T-helper 2 cell (primary cell): ENCODE measurements at places on chromosomes 13 and 19.

GRCh38 chr19:45717983-45718650, 12.6 kb downstream of the FBXO46 start:
- DNase-seq: no peak

GRCh38 chr13:44075113-44075512, 195.4 kb downstream of the LACC1 start:
- DNase-seq: no peak

DNA sequence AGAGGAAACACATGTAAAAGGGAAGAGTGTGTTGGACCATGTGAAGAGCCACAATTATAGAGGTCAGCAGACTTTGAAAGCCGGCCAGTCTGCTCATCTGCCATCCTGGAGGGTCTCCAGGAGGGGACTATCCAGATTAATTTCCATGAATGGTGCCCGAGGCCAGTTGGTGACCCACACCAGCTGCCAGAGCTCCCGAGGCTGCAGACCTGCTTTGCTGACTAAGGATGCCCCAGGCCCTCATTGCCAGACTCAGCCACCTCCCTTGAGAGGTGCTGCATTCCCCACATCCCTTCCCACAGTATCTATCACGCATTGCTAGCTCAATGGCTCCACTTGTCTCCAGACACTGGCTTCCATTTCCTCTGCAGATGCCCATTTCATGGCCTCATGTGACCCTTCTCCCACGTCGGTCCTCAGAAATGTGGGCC, 110.3 kb downstream of the NALCN start:
- DNase-seq: no peak

GRCh38 chr19:55179606-55180484, at the start of gene SYT5:
Gene SYT5 (minus strand): TSS chr19:55180289. CDS start chr19:55179041, 1,248 bp downstream.
- peak; percentile 54 for DNase-seq

DNA sequence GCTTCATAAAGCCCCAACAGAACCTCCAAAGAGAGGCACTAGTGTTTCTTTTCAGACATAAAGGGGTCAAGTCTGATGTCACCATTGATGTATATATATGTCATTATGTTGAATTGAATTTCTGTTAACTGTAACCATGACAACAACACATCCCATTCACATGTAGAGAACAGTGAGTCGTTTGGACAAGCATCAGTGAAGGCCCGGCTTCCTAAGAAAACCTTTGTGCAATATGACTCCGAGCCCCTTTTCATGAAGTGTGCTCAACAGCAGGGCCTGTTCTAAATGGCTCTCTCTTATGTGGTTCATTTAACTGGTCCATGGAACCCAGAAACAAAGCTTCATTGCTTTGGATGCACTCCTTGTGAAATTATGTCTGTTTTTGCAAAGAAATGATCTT, 67.2 kb upstream of the UBL3 start:
- DNase-seq: no peak

DNA sequence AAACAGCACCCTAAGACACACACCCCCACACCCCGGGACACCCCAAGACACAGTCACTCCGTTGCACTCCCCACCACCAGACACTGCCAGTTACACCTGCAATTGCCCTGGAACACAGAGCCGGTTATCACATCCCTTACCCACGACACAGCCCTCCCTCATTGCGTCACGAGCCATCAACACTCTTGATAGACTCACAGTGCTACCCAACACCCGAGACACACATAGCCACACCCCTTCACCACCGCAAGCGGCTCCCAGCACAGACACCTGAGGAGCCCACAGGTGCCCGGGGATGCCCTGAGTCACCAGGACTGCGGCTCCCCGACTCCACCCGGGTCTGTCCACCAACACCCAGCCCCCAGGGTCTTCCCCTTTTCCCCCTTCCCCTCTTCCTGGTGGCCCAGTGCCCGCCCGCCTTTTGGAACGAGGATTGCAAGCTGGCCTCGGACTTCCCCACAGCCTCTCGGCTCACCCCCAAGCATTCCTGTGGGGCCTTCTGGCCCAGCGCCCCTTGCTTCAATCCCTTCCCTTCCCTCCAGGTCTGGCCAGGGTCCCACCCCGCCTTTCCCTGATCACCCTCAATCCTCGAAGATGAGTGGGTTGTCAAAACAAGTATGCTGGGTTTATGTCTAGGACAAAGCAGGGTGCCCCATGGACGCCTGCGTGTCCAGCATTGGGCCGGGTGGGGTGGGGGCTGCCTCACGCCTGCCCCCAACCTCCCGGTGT, 1.7 kb upstream of the PTGER1 start:
- no peak for DNase-seq

DNA sequence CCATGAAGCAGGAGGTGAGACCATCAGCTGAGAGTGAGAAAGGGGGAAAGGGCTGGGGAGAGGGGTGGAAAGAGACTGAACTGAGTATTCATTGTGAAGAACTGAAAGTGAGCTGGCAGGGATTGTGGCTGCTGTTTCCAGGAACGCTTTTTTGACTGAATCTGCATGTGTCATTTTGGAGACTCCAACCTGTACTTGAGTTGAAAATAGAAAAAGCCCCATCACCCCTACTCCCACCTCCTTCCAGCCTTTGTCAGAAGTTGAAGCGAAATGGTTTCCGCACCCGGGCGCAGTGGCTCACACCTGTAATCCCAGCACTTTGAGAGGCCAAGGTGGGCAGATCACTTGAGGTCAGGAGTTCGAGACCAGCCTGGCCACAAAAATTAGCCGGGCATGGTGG, 128.0 kb upstream of the GPR12 start:
- DNase-seq: no peak

DNA sequence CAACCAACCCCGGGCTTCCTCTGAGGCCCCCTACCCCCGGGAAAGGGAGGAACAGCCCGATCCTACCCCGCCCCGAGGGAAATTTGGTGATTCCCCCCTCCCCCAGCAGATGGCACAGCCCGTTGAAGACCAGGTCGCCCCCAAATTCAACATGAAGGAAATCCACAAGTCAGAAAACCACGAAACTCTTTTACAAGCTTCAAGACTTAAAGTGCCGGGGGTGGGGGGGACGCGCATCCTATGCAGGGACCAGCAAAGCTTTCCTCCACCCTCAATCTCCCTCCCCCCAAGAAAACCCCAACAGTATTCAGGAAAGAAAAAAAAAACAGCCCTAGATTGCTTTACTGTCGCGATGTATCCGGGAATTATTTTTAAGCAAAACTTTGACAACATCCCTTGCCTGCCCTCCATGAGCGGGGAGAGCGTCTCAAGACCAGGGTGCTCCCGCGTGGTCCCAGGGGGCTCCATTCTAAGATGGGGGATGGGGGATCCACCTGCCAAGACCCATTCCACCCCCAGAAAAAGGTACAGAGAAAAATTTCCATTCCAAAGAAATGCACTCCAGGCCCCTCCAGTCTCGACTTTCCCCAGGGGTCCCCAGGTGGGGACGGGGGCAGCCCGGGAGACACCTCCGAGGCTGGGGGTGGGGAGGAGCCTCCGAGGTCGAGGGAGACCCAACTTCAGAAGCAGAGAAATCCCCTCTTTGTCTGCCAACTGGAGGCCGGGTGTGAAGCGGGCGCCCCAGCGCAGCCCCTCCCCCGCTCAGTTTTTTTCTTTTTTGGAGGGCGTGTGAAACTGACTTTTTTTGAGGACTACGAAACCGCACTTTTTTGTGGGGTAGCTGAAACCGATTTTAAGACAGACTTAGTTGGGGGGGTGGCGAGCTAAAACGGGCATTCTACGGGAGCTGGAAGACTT, 1.5 kb downstream of the TCF3 start:
- DNase-seq: peak; percentile 32

DNA sequence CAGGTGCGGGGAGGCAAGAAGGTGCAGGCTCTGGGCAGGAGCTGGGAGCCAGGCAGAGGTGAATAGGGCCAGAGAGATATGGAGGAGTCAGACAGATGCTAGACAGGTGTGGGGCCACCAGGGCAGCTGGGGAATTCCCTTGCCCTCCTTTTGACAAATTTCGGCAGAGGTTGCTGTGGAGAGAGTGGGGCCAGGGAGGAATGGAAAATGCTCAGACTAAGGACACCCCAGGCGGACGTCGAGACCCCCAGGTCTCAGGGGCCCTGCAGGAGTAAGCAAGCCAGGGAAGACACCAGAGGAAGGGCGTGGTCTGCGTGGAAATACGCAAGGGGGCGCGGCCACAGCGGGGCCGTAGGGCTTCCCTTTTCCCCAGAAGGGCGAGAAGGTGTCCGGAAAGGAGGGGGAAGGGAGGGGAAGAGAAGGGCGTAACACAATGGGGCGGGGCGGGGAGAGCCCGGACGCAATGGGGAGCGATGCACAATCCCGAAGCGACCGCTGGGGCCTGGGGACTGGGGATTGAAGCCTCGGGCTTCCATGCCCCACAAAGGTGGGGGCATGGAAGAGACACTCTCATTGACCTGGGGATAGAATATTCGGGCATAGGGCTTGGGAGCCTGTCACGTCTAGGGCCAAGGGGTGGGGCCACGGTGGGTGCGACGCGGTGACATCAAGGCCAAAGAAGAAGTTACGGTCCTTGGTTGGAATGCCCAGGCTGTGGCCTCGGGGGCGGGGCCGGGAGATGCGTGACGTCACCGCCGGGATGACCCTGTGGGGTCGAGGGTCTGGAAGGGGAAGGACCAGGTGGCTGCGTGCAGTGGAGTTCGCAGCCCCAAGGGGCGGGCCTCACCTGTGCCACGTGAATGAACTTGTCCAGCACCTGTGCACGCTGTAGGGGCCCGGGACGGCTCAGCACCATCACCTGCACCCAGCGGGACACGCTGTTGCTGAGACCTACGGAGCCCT, 8.2 kb downstream of the RASGRP4 start:
- peak; percentile 37 for DNase-seq

DNA sequence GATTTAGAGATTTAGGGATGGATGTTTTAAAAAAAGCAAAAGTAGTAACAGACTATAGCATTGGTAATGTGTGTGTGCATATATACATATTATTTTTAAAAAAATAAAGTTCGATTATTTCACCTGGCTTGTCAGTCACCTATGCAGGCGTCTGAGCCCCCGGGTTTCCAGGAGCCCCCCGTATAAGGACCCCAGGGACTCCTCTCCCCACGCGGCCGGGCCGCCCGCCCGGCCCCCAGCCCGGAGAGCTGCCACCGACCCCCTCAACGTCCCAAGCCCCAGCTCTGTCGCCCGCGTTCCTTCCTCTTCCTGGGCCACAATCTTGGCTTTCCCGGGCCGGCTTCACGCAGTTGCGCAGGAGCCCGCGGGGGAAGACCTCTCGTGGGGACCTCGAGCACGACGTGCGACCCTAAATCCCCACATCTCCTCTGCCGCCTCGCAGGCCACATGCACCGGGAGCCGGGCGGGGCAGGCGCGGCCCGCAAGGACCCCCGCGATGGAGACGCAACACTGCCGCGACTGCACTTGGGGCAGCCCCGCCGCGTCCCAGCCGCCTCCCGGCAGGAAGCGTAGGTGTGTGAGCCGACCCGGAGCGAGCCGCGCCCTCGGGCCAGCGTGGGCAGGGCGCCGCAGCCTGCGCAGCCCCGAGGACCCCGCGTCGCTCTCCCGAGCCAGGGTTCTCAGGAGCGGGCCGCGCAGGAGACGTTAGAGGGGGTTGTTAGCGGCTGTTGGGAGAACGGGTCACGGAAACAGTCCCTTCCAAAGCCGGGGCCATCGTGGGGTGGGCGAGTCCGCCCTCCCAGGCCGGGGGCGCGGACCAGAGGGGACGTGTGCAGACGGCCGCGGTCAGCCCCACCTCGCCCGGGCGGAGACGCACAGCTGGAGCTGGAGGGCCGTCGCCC, 840 bp upstream of the CCNA1 start:
- DNase-seq: no peak

DNA sequence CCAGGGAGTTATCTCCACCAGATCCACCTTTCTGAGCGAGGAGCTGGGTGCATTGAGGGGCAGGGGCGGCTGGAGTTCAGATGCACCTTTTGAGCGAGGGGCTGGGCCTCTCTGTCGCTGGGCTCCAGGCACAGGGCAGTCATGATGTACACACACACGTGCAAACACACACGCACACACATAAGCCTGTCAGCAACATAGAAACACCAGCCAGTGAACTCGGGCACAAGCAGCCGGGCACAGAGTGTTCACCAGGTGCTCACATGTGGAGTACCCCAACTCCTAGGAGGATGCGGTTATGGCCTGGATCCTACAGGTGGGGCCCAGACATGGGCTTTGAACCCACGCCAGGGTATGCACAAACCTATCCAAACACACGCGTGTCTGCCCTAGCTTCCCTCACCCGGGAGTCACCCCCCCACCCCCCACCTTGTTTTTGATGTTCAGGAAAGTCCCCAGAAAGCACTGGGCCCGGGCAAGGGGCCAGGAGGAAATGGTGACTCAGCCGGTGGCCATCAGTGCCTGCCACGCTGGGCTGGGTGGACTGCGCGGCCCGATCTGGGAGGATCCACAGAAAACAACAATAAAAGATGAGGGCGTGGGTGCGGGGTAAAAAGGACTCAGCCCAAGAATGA, 13.3 kb downstream of the ARRDC2 start:
- DNase-seq: peak; percentile 43

GRCh38 chr19:408441-408901, 476 bp downstream of the C2CD4C start:
- no peak for DNase-seq

DNA sequence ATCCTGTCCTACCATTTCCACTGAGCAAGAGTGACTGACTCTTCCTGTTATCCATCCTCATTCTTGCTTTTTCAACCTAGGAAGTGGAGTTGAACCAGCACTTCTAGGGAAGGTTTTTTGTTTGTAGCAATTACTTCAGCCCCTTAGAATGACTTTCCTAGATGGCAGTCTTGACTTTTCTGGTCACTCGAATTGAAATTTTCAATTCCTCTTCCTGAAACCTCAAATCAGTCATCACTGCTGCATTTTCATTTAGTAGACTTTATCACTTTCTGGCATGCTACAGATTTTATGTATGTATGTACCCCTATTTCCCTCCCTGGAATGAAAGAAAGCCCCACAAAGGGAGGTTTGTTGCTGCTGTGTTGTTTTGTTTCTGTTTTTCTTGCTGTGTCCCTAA, 915.9 kb downstream of the PCDH17 start:
- no peak for DNase-seq

GRCh38 chr13:90938848-90939247, 408.6 kb upstream of the MIR17HG start:
- no peak for DNase-seq

- no peak for DNase-seq
Observed at GRCh38 chr19:20067943-20068342, 9.9 kb upstream of the ZNF90 start.

GRCh38 chr19:18762125-18763023, 28.7 kb downstream of the COMP start:
- no peak for DNase-seq

GRCh38 chr13:46332772-46333171, 54.3 kb downstream of the RUBCNL start:
- no peak for DNase-seq

DNA sequence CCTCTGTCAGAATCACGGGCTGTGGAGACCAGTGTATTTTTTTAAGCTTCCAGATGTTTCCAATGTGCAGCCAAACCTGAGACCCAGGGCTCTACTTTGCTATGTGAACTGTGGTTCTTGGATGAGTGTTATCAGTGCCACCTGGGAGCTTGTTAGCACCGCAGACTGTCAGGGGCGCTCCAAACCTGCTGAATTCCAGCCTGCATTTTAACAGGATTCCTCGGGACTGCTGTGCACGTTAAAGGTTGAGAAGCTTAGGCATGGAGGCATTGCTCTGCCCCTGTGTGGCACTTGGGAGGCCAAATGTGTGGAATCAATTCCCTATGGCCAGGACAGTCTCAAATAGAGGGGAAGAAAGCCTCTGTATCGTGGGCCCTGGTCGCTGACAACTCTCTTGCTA, 80.3 kb downstream of the ANKRD10 start:
- no peak for DNase-seq

GRCh38 chr19:55442372-55442961, 633 bp downstream of the SHISA7 start:
- no peak for DNase-seq
